T-helper 9 cell (primary cell): ENCODE measurements at places on chromosomes 7 and 10.

- no peak for DNase-seq
Measured at GRCh38 chr10:51521605-51522004, 177.8 kb downstream of the CSTF2T start.

DNA sequence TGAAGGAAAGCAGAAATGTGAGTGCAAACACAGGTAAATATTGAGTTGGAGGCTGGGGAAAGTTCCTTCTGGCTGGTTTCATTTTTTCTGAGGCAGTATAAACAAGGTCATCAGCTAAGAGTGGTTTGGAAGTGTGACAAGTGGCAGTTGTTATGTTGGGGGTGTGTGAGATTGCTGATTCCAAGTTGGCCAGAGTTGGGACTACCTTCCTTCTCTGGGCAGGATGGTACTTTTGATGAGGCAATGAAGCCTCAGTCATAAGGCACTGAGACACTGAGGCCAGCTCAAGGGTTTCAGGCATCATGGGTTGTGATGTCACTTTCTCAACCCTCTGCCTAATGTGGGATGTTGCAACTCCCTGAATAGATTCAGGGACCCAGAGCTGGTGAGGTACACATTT lies 8.2 kb upstream of the PTTG1IP2 start:
- DNase-seq = no peak

GRCh38 chr10:130337696-130338635 lies 201.8 kb downstream of the GLRX3 start:
- DNase-seq = no peak

DNA sequence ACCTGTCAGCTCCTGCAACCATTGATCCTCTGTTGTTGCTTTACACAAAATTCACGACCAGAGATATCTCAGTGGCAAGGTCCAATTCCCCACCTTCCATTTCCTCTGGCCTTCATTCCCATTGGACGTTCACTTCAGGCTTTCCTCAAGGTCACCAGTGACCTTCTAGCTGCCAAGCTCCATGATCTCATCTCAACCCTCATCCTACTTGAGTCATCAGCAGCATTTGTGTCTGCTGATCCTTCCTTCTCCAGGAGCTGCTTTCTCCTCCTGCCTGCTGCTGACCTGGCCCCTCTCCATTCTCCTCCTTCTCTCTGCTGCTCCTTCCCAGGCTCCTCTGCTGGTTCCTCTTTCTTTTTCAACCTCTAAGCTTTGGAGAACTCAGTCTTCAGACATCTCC lies 66.2 kb upstream of the C10orf90 start:
- DNase-seq = no peak

- no peak for DNase-seq
Measured at GRCh38 chr10:17085011-17085725, 44.4 kb downstream of the CUBN start.

DNA sequence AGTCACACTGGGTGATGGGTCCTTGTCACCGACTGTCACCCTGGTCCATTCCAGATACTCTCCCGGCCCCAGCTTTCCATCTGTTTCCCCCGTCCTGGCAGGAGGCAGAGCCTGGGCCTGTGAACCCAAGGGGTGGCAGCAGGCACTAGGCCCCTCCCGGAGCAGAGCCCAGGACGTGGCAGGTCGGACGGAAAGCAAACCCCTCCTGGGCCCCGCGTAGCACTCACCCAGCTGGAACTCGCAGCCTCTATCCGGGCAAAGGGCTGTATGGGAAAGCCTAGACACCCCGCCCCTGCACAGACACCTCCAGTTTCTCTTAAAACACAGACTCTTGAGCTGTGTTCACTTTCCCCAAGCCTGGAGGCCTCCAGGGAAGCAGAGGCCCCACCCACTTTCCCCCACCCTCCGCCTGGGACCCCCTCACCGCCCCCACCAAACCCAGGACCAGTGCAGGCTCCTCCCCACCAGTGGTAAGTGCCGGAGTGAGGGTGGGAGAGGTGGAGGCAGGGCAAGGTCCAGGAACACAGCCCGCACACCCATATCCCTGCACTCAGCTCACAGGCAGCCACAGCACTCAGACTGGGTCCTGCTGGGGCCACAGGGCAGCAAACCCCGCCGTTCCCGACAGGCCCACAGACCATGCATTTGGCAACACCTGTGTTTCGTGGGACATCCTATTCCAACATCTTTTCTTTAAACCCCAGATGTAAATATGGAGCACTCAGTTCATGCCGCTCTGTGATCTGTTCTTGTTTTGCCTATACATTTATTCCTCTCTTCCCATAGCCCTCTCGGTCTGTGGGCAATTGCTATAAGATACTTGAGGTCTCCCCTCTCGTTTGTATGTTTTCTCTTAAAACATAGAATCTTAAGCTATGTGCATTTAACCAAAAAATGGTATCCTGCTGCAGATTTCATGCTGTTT lies 98.2 kb upstream of the PDGFA start:
- no peak for DNase-seq

DNA sequence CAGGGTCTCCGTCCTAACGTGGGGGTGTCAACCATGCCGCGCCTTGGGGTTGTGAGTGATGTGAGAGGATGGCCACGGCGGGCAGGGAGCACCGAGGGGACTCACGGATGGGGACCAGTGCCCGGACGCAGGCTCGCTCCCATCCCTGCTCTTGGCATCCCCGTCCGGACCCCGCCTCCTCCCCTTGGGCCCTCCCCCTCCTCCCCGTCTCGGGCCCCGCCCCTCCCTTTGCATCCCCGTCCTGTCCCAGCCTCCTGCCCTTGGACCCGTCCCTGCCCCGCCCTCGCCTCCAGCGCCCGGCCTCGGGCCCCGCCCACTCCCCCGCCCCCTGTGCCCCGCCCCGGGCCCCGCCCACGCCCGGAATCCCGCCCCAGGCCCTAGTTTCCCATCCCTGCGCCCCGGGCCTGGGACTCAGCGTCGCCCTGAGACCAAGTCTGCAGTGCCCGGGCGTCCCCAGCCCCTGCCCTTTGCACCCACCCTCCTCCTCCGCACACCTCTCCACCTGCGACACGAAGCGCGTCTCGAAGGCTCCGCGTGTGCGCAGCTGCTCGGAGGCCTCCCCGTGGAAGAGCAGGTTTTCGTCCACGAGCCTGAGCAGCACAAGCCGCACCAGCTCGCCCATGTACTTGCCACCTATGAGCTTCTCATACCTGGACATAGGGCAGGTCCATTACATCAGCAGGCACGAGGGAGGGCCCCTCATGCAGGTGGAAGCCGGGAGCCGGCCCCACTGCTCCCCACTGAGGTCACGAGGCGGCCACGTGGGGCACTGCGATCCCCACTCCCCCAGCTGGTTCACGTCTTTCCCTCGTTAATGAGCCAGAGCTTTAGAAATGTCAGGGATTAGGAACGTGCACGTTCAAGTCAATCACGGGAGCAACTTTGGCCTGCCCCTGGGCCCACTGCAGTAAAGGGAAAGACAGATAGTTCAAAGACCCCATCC lies 5.1 kb upstream of the MYL7 start:
- peak; percentile 57 for DNase-seq
